Activated CD4-positive, alpha-beta T cell treated with anti-CD3 and anti-CD28 coated beads, Interleukin-10, Interleukin-2, amounts not matched to agents 100 ng/mL and 50 ng/mL, durations not matched to agents 16 hours and 8 hours (primary cell): ENCODE measurements at places on chromosomes 6 and 20.
A peak's percentile ranks its signal among the peaks of the same experiment; 100 is the strongest.

DNA sequence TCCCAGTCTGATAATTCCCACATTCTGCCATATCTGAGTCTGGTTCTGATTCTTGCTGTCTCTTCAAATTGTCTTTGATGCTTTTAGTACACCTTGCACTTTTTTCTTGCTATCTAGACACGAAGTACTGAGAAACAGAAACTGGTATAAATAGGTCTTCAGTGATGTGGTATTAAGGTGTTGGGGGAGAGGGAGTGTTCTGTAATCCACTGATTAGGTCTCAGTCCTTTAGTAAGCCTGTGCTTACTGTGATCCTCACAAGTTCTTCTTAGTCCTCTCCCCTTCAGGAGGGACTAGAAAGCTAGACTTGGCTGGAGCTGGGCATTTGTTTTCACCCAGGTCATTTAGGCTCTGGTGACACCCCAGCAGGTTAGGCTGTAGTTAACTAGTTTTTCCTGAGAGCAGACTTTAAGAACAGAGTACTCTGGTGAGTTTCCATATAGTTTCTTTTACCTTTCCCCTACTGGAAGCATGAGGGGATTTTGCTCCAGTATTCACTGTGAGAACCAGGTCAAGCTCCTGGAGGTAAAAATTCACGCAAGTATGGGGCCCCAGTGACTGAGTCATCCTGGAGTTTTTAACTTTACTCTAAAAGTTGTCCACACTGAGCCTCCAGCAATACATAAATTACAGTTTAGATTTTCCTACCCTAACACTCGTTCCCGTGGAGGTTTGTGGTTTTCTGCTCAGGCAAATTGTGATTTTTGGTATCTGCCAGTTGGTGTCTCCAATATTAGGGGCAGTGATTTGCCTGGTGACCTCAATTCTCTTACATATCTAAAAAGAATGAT is 154.6 kb downstream of the CDKAL1 start:
- peak; percentile 22 for DNase-seq

- peak; percentile 50 for DNase-seq
These were observed 134.9 kb downstream of the KLHL32 start for GRCh38 chr6:97059473-97059872.

GRCh38 chr6:142218446-142218845 is 71.4 kb downstream of the VTA1 start:
- no peak for DNase-seq

DNA sequence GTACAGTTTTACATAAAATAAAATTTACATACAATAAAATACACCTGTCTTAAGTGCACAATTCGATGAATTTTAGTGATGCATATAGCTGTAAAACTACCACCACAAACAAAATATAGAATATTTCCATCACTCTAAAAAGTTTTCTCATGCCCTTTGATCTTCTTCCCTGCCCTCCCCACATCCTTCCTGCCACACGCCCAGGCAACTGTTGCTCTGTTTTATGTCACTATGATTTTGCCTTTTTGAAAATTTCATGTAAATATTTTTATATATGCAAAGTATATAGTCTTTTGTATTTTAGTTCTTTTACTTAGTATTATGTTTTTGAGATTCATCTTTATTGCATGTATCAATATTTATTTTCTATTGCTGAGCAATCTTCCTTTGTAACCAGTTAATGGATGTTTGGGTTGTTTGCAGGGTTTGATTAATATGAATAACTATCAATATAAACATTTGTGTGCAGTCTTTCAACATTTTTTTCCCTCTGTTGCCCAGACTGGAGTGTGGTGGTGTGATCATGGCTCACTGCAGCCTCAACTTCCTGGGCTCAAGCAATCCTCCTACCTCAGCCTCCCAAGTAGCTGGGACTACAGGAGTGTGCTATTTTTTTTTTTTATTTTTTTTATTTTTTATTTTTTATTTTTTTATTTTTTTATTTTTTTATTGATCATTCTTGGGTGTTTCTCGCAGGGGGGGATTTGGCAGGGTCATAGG is 23.8 kb upstream of the SAMHD1 start:
- peak; percentile 68 for DNase-seq

- peak; percentile 22 for DNase-seq
These were observed 42.6 kb downstream of the RBM38 start for GRCh38 chr20:57433657-57434389.

DNA sequence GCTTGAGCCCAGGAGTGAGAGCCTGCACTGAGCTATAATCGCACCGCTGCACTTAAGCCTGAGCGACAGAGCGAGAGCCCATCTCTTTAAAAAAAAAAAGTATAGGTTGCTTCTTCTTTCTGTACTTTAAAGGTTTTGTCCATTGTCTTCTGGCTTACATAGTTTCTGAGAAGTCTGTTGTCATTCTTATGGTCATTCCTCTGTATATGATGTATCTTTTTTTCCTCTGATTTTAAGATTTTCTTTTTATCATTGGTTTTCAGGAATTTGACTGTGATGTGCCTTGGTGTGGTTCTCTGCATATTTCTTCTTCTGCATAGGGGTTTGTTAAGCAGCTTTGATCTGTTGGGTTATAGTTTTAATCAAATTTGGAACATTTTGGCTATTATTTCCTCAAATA is 29.1 kb downstream of the QRSL1 start:
- no peak for DNase-seq

DNA sequence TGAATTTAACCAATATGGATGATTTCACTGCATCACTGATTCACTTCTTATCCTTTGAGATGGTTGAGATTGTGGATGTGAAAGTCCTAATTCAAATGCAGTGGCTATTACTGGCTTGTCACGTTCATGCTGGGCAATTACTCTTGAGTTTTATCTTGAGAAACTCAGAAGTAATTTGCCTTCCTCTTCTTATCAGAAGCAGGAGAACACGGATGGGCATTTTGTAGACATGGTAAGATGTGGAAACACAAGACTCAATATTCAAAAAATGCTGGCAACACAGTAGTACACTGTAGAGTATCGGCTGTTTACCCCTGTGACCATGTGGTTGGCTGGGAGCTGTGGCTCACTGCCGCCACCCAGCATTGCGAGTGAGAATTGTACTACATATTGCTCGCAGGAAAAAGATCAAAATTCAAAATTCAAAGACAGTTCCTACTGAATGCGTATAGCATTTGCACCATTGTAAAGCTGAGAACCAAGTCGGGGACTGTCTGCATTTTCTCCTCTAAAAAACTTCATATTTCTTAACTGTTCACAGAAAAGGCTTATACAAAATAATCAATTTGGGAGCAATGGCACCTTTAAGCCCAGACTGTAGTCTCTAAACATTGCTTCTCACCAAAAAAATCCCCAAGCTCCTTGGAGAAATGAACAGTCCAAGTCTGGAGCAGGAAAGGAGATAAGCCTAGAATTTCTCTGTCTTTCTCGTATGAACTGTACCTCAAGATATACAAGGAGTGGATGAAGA is 61.9 kb upstream of the ELOVL5 start:
- DNase-seq = peak; percentile 66

- DNase-seq = no peak
These were observed 117.8 kb upstream of the TRAF3IP2 start for GRCh38 chr6:111723412-111723970.

GRCh38 chr20:595330-596308 is 14.5 kb downstream of the TCF15 start:
- no peak for DNase-seq

DNA sequence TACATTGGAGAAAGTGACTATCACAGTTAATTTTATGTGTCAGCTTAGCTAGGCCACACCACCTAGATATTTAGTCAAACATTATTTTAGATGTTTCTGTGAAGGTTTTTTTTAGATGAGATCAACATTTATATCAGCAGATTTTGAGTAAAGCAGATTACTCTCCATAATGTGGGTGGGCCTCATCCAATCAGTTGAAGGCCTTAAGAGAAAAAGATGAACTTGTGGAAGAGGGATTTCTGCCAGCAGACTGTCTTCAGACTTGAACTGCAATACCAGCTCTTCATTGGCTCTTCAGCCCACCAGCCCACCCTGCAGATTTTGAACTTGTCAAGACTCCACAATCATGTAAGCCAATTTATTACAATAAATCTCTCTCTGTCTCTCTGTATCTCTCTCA is 25.1 kb upstream of the FBXO30 start:
- DNase-seq = no peak

GRCh38 chr6:15400572-15401004 is 154.7 kb downstream of the JARID2 start:
- DNase-seq = peak; percentile 58
